Nucleus accumbens (tissue), 56 donors: ENCODE measurements at places on chromosomes 11 and 22.

DNA sequence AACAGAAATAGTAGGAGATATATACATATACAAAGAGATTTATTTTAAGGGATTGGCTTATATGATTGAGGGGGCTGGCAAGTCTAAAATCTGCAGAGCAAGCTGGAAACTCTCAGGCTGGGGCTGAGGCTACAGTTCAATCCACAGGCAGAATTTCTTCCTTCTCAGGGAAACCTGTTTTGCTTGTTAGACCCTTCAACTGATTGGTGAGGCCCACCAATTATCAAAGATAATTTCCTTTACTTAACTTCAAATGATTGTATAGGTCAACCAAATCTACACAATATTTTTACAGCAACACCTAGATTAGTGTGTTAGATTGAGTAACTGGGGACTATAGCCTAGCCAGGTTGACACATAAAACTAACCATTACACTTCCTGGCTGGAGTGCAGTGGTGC, 4.7 kb upstream of the PLEKHB1 start:
- no peak for DNase-seq

DNA sequence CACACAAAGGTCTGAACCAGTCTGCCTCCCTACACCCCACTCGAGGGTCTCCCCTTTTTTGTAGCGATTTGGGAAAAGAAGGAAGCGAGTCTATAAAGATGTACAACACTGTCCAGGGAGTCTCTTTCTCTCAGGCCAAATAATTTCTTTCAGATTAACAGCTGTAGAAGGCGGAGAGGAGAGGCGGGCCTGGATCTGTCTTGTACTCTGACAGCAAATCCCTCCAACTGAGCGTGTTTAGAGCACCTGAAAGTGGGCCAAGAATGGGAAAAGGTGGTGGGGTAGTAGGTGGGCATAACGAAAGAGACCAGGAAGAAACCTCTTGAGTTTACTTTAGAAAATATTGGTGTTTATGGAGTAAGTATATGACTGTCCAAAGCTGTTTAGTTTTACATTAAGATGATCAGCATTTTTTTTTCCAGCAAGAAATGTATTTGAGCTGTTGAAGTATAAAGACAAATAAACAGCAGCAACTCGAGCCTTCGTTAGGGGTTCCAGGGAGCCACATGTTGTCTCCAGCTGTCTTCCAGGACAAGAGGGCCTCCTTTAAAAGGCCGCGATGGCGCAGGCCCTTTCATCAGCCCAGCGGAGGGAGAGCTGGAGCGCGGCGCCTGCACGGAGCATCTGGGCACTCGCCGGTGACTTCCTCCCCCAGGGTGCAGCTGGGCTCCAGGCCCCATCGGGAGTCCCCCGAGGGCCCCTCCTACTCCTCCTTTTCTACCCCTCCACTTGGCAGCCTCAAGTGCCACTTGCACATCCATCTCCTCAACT, 34.9 kb downstream of the SCUBE1 start:
- DNase-seq: no peak

DNA sequence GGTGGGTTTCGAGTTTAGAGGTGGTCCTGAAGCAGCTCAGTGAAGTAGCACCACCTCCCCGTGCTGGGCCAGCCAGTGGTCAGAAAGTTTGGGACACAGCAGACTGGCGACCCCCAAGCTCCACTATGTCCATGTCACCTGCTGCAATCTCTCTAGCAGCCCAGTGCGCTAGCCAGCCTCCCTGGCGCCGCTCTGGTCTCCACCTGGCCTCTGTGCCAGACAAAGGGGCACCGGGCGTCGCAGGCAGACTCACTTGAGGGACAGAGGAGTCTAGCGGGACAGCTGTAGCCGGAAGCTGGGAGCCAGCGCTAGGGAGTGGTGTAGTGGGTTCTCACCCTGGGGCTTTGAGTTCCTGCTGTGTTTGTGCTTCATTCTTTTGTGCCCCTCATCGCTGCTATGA, 25.5 kb downstream of the MYBPC3 start:
- DNase-seq: no peak

GRCh38 chr11:78467931-78468330, 50.3 kb upstream of the GAB2 start:
- DNase-seq: no peak

- no peak for DNase-seq
These were observed 46.2 kb downstream of the FAM83F start for GRCh38 chr22:40040927-40041326.

- DNase-seq: no peak
These were observed 2.7 kb downstream of the NEAT1 start for GRCh38 chr11:65425105-65425970.

- DNase-seq: no peak
These were observed 8.8 kb upstream of the CEP295 start for GRCh38 chr11:93652679-93653078.

DNA sequence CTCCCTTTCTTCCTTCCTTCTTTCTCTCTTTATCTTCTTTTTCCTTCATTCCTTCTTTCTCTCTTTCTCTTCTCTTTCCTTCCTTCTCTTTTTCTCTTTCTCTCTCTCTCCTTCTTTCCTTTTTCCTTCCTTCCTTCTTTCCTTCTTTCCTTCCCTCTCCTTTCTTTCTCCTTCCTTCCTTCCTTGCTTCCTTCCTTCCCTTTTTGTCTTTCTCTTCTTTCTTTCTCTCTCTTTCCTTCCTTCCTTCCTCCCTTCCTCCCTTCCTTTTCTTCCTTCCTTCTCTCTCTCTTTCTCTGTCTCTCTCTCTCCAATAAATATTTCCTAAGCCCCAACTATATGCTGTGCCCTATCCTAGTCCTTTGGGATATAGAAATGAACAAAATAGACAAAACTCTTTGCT, 60.5 kb downstream of the CACNG2 start:
- DNase-seq: no peak

DNA sequence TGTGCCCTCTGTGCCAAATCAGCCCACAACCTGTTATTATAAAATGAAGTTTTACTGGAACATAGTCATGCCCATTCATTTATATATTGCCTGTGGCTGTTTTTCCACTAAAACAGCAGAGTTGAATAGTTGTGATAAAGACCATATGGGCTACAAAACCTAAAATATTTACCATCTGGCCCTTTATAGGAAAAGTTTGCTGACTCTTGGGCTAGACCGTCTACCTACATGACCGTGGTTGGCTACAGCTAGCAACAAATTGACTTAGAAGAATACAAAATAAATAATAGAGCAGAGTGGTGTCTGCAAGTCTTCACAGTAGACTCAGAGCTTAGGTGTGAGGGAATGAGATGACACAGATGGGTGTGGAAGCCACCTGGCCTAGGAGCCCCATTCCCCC, 11.2 kb upstream of the IL18BP start:
- DNase-seq: no peak

GRCh38 chr11:96969251-96969650, 579.4 kb downstream of the JRKL start:
- no peak for DNase-seq

DNA sequence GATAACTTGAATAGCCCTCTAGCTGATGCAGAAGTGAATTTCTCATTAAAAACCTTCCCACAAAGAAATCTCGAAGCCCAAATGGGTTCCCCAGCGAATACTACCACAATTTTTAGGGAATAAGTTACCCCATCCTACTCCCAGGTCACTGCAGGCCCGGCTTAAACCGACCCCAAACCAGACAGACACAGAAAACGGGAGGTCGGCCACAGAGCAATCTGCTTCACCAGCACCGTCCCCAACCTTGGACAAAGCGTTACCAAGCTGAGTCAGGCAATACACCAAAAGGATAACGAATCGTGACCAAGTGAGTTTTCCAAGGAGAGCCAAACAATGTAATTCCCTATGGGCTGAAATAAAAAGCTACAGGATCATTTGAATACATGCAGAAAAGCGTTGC, 575 bp upstream of the MOV10L1 start:
- DNase-seq: no peak

DNA sequence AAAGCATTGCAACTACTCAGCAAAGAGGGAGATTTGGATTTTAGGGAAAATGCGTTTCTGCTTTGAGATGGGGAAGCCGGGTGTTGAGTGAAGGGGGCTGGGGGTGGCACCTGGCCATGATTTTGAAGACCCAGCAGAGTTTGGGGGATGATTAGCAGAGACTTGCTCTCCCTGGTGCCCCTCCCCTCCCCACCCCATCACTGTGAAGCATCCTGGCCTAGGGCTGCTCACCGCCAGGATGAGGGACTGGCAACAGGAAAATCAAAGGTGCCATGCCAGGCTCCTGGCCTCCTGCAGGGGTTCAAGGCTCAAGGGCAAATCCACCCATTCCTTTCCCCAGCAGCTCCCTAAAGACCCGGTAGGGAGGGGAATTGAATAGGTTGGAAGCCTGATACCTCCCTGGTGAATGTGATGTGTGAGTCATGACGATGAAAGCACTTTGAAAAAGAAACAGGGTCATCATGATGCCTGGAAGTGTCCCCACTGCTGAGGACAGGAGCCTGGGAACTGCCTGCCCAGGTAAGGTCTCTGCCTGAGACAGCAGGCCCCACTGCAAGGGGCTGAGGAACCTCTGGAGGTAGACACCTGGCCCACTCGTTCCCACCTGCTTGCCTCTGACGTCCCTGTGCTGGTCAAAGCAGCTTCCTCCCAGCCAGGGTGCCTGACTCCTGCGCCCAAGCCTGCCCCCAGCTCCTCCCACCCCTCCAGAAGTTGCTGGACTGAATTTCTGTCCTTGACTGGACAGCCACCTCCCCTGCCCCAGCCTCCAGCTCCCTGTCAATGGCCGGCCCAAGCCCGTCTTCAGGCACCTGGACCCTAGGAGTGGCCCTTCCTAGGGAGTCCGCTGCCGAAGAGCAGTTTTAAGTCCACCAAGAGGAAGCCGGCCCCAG, 1.7 kb downstream of the CHST1 start:
- DNase-seq: no peak

- DNase-seq: no peak
These were observed 53.3 kb upstream of the ADA2 start for GRCh38 chr22:17272511-17272991.

- DNase-seq: no peak
These were observed 369.2 kb upstream of the NARS2 start for GRCh38 chr11:78943841-78944240.

GRCh38 chr11:17718510-17718962, 835 bp upstream of the MYOD1 start:
- no peak for DNase-seq

DNA sequence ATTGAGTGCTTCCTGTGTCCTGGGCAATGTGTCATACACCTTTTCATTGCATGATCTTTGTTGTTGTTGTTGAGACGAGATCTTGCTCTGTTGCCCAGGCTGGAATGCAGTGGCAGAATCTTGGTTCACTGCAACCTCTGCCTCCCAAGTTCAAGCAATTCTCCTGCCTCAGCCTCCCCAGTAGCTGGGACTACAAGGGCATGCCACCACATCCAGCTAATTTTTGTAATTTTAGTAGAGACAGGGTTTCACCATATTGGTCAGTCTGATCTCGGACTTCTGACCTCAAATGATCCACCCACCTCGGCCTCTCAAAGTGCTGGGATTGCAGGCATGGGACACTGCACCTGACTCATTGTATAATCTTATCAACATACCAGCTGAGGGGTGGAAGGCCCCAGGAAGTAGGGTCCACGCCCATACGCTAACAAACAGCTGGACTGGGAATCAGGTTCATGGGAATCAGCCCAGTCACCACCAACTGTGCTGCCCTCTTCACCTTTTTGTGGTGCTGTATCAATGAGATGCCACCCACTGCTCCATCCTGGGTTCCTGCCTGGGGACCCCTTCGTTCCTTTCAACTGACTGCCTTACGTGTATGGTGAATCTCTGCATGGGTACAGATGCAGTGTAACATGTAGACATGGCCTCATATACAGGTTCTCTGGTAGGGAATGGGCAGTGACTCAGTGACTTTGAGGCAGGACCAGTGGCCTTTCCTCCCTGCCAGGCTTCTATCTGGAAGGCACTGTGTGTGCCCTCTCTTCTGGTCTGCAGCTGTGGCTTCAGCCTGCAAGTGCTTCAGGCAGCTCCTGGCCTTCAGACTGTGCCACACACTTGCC, 32.5 kb upstream of the YWHAH start:
- no peak for DNase-seq

DNA sequence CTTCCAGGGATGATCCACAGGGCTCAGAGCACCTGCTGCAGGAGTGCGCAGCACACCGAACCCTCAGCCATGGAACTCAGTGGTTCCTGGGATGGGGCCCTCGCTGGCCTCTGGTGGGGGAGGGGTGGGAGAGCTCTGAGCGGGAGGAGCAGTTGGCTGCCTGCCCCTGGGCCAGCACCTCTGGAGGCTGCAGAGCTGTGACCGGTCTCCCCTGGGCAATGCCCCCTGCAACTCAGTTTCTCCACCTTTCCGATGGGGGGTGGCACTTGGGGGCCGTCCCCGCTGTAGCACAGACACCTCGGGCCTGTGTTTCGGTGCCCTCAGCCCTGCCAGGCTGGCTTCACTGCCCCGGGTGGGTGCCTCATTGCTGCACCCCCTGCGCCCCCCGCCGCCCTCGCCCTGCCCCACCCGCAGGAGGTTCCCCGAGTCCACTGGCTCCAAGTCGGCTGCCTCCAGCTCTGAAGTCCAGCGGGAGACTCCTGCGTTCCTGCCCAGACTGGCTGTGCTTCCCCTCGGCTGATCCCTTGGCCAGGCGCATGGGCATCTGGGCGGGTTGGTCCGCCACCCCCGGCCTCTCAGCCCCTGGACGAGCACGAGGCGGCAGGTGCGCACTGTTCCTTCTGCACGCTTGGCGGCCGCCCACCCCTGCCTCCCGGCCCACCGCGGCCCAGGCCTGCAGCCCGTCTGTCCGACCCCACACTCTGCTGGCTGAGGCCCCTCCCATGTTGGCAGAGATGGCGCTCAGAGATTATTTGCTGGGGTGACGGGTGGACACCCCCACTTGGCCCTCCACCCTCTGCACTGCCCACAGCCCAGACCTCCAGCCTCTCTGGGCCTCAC, 1.8 kb downstream of the MUC6 start:
- DNase-seq: no peak

DNA sequence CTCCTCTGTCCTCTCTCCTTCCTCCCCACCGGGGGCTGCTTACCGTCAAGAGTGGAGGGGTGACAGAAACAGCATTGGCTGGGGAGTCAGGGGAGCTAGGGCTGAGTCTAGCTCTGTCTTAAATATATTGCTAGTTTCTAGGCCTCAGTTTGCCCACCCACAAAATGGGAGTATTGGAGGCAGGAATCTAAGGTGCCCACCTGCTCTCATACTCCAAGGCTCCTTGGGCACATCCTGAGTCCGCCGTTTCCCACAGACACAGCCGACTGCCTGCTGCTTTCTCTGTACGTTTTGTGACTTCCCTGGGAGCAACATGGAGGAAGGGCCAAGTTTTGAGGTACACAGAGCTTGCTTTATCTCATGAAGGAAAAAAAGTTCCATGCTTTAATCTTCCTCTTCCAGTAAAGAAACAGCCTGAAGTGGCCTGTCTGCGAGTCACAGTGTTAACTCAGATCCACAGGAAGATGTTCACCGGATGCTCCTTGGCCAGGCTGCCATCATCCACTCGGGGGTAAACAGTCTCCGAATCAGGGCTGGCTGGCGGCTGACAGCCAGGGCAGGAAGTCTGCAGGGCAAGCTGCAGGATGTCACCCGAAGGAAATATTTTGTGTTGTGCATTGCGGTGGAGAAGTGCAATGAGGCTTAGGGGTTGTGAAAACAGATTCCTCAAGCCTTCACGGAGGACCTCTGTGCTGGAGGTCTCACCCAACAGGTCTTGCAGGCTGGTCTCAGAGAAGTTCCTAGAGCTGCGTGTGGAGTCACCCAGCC, 11.0 kb upstream of the CERK start:
- no peak for DNase-seq
